ENCODE measurements at places on chromosomes 13 and 19.

- DNase-seq, result peak; percentile 56
Observed at GRCh38 chr13:34933349-34933748, 8.7 kb upstream of the NBEA start.

- DNase-seq, result no peak
Observed at GRCh38 chr13:75404726-75405125, 77.2 kb downstream of the TBC1D4 start.

GRCh38 chr13:91594061-91594460, 195.6 kb downstream of the GPC5 start:
- DNase-seq, result no peak

GRCh38 chr13:26061947-26062346, 10.1 kb upstream of the SHISA2 start:
- DNase-seq, result no peak

- DNase-seq, result no peak
Observed at GRCh38 chr13:95226932-95227695, 74.1 kb downstream of the ABCC4 start.

- no peak for DNase-seq
Observed at GRCh38 chr13:34465423-34465922, 476.6 kb upstream of the NBEA start.

DNA sequence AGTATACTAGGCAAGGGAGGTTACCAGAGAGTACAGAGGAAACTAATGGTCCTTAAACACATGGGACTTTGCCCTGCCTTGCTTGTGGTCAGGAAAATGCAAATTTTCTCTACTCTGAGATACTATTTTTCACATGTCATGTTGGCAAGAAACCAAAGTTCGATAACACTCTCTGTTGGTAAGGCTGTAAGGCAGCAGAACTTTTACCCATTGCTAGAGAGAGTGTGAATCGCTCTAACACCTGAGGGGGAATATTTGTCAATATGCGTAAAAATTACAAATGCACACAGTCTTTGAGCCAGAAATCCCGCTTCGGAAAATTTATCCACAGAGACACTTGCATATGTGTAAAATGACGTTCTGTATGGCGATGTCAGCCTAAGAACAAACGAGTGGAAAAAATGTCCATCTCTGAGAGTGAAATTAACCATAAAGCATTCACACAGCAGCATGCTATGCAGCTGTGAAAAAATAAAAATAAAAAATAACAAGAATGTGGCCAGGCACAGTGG, 9.5 kb upstream of the RFX1 start:
- DNase-seq, result no peak

- no peak for DNase-seq
Observed at GRCh38 chr19:13965926-13966683, 13.8 kb downstream of the DCAF15 start.

DNA sequence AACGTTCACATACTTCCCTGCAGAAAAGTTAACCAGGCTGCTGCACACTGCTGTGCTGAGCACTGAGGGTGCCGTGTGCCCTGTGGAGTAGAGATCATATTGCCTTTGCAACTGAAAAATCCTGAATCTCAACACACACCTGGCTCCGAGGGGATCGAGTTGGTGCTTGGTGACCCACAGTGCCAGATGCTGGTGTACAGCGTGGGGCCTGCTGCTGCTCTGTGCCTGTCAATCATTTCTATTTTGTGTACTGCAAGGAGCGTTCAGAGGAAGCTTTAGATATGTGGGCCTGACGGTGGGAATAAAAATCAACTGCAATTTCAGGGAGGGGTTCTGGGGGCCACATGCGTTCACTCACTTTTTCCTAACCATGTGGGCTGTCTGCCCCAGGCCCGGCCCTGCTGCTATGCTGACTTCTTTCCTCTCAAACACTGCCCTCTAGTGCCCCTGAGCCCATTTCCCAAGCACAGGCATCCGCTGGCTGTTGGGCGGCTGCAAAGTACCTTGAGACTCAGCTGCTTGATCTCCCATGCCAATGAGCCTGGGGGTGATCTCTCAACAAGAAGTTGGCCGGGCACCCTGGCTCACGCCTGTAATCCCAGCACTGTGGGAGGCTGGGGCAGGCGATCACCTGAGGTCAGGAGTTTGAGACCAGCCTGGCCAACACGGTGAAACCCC, 9.7 kb upstream of the LENG8 start:
- no peak for DNase-seq

GRCh38 chr13:85074543-85075313, 724.5 kb downstream of the SLITRK6 start:
- no peak for DNase-seq

DNA sequence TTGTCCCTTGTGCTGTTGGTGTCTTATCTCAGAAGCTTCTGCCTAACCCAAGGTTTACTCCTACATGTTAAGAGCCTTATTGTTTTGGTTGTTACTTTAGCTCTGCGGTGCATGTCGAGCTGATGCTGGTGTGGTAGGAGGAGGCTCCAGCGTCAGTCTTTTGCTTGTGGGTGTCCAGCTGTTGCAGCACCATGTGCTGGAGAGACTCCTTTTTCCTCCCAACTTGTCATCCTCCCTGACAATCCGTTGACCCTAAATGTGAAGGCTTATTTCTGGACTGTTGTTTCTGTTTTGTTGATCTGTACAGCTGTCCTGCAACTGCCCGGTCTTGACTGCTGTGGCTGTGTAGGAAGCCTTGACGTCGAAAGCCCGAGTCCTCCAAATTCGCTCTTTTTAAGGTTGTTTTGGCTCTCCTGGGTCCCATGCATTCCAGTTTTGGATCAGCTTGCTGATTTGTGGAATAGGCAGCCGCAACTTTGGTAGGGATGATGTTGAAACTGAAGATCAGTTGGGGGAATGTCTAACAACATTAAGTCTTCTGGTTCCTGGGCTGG, 15.3 kb downstream of the NAXD start:
- DNase-seq, result no peak

- DNase-seq, result no peak
Observed at GRCh38 chr19:30540761-30541160, 168.6 kb downstream of the ZNF536 start.

DNA sequence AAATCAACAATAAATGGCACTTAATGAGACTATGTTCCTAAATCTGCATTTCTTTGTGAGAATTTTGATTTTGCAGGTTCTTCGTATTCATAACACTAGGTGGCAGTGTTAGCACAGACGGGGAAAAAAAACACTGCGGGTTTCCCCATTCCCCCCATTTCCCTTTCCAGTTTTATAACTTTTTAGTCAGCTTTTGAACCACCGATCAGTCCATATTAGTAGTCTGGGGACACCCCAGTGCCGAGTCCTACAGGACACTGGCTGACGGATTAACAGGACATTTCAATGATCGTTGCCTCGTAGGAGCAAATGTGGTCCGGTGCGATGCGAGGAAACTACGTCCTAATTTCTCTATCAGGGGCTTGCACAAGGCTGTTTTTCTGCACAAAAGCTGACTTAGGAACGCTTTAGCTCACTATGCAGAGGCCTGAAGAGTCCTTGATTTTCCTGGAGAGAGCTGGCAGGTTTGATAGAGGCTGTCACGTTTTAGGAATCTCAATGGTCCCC, 234.3 kb downstream of the LMO7 start:
- DNase-seq, result peak; percentile 52

GRCh38 chr13:69591437-69591836, 516.2 kb upstream of the ATXN8OS start:
- DNase-seq, result no peak

DNA sequence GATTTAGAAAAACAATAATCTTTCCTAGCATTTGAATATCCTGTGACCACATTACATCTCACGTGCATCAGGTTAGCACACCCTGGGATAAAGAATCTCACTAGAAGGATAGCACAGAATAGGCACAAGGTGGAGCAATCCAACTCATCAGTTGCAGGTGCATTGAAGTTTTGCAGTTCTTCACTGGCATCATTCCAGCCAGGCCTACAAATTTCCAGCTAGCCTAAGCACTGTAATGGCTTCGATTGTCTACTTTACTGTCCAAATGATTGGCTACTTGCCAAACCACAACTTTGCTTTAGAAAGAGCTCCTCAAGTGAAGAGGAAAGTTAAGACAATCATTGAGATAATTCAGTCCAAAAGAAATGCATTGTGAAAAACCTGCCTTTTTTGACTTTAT, 89.5 kb downstream of the SPRY2 start:
- DNase-seq, result peak; percentile 30

DNA sequence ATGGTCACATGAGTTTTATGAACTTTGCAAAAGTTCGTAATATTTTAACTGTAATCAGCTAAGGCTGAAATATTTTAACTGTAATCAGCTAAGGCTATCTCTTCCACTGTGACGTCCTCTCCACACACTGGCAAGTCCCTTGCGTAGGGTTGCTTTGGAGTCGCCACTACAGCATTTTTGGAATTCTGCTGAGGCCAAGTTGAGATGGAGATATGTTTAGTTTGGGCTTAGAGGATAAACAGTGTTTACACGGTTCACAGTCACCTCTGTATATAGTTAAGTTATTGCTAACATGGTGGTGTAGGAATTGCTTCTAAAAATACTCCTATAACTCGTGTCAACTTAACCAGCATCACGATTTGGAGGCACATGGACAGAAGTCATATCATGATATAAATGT, 143.6 kb upstream of the SERP2 start:
- no peak for DNase-seq

DNA sequence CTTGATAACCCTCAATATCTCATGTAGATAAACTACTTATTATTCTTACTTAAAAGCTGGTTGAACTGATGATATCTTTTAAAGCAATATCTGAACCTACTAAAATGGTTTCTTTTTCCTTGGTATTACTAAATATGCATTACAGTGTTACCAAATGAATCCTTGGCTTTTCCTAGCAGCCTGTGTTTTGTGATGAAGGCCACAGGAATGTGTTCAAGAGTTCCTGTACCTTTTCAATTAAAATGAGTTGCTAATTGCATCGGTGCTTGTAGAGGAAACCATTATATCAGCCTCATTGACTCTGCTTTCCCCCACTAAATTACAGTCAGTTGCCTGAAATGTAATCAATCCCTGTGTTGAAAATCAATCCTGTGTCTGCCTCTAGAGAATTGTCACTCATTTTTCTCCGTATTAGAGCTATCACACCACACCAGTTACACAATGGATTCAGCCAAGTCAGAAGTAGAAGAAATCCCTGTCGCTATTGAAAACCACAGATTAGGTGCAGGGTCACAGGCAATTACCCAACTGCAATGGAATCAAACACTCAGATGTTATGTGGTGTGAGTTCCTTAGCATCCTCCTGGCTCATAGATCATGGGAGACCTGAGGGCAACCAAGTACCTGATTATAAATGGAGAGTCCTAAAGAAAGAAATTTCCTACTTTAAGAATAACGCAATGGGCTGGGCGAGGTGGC, 13.3 kb downstream of the FAM216B start:
- no peak for DNase-seq

DNA sequence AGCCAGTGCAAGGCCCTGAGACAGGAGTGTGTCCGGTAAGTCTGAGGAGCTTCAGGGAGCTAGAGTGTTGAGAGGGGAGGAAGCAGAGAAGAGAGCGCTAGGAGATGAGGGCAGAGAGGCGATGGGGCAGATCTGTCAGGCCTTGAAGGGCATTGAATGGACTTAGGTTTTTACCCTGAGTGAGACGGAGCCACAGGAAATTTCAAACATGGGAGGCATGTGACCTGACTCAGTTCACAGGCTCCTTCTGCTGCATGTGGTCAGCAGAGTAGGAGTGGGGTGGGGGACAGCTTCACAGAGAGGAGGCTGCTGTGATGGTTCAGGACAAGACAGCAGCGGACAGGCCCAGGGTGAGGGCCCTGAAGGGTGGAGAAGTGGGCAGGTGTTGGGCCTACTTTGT, 2.5 kb upstream of the FAM98C start:
- DNase-seq, result no peak

- no peak for DNase-seq
Observed at GRCh38 chr19:51815043-51815442, 20.1 kb downstream of the FPR3 start.

GRCh38 chr13:43545317-43545874, 241.4 kb downstream of the ENOX1 start:
- no peak for DNase-seq

GRCh38 chr13:98595134-98595533, 18.2 kb upstream of the STK24 start:
- no peak for DNase-seq

- no peak for DNase-seq
Observed at GRCh38 chr13:113629866-113630265, 28.1 kb downstream of the ATP4B start.

- no peak for DNase-seq
Observed at GRCh38 chr19:40614622-40615411, 13.6 kb downstream of the LTBP4 start.

DNA sequence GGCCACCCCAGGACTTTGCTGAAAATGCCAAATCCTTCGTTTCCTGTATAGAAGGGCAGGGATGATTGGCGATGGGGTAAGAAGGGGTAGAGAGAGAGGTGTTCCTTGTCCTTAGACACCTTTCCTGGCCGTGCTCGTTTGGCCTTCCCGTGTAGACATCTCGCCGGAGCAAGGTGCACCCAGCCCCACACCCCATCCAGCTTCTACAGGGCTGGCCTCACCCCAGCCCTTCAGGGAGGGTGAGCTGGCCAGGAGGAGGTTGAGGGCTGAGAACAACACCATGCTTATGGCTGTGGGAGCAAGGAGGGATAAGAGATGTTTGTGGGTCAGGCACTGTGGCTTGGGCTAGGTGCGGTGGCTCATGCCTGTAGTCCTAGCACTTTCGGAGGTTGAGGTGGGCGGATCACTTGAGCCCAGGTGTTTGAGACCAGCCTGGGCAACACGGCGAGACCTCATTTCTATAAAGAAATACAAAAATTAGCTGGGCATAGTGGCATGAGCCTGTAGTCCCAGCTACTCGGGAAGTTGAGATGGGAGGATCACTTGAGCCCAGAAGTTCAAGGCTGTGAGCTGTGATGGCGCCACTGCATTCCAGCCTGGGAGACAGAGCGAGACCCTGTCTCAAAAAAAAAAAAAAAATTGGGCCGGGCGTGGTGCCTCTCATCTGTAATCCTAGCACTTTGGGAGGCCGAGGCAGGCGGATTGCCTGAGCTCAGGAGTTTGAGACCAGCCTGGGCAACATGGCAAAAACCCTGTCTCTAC, 15.5 kb downstream of the SMARCA4 start:
- no peak for DNase-seq

GRCh38 chr19:49884109-49884508, 6.6 kb downstream of the TBC1D17 start:
- no peak for DNase-seq

DNA sequence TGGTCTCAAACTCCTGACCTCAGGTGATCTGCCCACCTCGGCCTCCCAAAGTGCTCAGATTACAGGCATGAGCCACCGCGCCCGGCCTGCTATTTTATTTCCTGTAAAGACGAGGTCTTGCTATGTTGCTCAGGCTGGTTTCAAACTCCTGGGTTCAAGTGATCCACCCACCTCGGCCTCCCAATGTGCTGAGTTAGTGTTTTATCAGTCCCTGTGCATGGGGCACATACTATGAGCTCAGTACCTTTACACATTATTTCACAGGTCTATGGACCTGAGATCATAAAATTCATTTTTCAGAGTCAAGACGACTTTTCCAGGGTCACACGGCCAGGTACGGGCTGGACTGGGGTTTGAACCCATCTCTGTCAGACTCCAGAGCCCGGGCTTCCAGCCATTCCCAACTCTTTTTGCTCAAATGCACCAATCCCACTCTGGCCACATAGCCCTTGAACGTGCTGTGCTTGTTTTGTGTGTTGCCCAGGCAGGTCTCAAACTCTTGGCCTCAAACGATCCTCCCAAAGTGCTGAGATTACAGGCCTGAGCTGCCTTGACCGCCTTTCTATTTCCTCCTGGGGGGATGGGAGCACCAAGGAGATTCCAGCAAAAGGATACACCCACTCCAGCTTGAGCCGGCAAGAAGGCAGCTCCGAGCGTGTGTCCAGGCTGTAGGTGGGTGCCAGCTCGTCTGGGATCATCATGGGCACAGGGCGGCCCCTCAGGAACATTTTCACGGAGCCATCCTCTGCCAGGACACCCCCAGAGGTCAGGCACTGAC, 1.1 kb downstream of the EML2 start:
- no peak for DNase-seq

GRCh38 chr13:44573790-44574465, 2.2 kb downstream of the TSC22D1 start:
- no peak for DNase-seq
